ENCODE measurements at places on chromosomes 6 and 20. TPM values are rescaled to one million over a fixed set of nuclear protein-coding genes. Genes with fewer than 3 reads are reported as not detected.

- no peak for DNase-seq
- H3K36me3 ChIP-seq, result no peaks in the 10 kb centered on the region
- peaks cover 60% of the 10 kb centered on the region for H3K27me3 ChIP-seq
- H3K27ac ChIP-seq, result no peak overlapping the region
These were observed 4.1 kb upstream of the TFAP2C start for GRCh38 chr20:56624786-56625681.

- H3K36me3 ChIP-seq, result no peaks in the 10 kb centered on the region
- H3K27ac ChIP-seq, result no peak overlapping the region
- no peak for DNase-seq
- H3K4me1 ChIP-seq, result peaks cover 3% of the 10 kb centered on the region
- H3K4me3 ChIP-seq, result no peak overlapping the region
These were observed 184.0 kb downstream of the PDE7B start for GRCh38 chr6:136035378-136036070.

DNA sequence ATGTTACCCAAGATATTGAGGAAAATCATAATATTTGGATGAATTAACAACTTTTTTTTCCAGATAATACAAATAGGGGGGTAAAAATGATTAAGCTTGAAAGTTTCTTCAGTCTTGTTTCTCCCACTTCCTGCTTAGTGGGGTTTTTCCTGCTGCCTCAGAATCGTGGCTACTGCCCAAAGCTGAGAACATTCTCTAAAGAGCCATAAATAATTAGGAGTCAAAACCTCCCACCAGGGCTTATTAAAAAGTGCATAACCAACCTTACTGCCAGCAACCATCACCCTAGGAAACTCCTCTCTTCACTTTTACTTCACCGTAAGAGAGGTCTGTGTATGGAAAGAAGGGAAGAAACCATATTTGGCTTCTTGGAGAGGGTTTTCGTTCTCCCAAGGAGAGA is 9.0 kb upstream of the LCA5 start:
- DNase-seq, result peak; percentile 90
- no peaks in the 10 kb centered on the region for H3K27me3 ChIP-seq
- H3K36me3 ChIP-seq, result no peaks in the 10 kb centered on the region
- H3K4me3 ChIP-seq, result no peak overlapping the region

DNA sequence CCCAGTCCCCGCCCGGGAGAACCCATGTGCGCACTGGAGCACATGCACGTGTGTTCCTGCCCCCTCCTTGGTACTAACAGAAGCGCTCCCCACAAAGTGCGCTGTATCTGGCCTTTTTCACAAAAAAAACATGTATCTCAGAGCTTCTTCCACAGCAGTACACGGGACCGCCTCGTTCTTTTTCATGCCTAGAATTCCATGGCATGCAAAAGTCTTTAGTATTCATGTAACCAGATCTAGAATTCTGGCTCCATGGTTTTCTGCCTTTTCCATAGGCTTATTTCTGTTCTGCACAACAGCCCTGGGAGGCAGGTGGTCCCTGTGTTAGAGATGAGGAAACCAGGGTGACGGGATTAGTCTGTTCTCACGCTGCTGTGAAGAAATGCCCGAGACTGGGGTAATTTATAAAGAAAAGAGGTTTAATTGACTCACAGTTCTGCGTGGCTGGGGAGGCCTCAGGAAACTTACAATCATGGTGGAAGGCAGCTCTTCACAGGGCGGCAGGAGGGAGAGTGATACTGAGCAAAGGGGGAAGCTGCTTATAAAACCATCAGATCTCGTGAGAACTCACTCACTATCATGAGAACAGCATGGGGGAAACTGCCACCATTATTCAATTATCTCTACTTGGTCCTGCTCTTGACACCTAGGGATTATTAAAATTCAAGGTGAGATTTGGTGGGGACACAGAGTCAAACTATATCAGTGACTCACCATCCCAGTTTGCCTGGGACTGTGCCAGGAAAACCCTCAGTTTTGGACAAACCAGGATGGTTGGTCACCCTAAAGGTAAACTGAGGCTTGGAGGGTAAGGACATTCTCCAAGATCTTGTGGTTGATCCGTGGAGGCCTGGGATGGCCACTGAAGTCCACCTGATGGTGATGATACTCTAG is 41.0 kb downstream of the C20orf203 start:
- H3K4me1 ChIP-seq, result no peaks in the 10 kb centered on the region
- H3K27me3 ChIP-seq, result no peaks in the 10 kb centered on the region
- no peak overlapping the region for H3K4me3 ChIP-seq
- DNase-seq, result no peak
- H3K27ac ChIP-seq, result no peak overlapping the region

DNA sequence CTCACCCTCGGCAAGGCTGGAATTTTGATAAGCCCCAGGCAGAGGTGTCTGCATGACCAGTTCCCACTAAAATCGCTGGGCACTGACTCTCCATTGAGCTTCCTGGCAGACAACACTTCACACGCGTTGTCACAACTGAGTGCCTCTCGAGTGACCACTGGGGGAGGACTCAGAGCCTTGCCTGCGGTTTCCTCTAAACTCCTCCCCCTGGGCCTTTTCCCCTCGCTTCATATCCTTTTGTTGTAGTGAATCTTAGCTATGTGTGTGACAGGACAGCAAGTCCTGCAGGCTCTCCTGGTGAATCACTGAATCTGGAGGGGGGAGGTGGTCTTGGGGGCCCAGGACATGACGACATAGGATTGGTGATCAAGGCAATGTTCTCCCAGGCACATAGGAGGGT is 670.8 kb downstream of the PRKN start:
- no peaks in the 10 kb centered on the region for H3K4me1 ChIP-seq
- H3K27me3 ChIP-seq, result no peaks in the 10 kb centered on the region

- H3K4me3 ChIP-seq, result no peak overlapping the region
- no peaks in the 10 kb centered on the region for H3K27me3 ChIP-seq
- DNase-seq, result no peak
These were observed 10.4 kb downstream of the CD24 start for GRCh38 chr6:106964099-106964498.

GRCh38 chr20:9628141-9628540 is 113.8 kb downstream of the LAMP5 start:
- no peak for DNase-seq
- no peak overlapping the region for H3K27ac ChIP-seq
- peaks cover 17% of the 10 kb centered on the region for H3K27me3 ChIP-seq
- H3K4me1 ChIP-seq, result no peaks in the 10 kb centered on the region
- no peak overlapping the region for H3K4me3 ChIP-seq

- H3K4me1 ChIP-seq, result peaks cover 51% of the 10 kb centered on the region
- DNase-seq, result no peak
- H3K4me3 ChIP-seq, result no peak overlapping the region
- no peaks in the 10 kb centered on the region for H3K27me3 ChIP-seq
These were observed 7.0 kb downstream of the B4GALT5 start for GRCh38 chr20:49706630-49707091.

GRCh38 chr6:27514906-27515495 is 42.1 kb upstream of the ZNF184 start:
- H3K4me3 ChIP-seq, result peak overlapping the region; percentile 25
- H3K27ac ChIP-seq, result no peak overlapping the region
- peaks cover 21% of the 10 kb centered on the region for H3K27me3 ChIP-seq
- DNase-seq, result no peak

DNA sequence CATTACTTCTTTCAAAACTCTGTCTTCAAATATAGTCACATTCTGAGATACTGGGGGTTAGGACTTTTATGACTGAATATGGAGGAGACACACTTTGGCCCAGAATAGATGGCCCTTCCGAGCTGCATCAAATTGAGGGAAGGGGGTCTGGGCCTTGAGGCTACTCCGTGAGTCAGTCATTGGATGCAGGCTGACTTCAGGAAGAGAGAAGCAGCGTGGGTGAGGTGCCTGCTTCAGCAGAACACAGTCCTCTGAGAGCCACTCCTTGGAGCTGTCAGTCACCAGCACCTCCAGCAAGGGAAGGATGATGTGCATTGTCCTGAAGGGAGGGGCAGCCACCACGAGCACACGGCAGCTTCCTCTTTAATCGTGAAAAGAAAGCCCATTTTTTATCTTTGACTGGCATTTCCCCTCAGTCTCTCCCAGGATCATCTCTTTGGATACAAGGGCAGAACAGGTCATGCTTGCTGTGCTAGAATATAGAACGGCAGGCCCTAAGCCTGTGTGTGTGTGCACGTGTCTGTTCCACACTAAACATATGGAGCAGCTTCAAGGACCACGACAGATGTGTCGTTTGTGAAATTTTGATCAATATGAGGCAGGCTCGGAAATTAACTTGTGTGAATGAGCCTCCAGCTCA is 721.6 kb downstream of the KIF16B start:
- H3K27me3 ChIP-seq, result no peaks in the 10 kb centered on the region
- no peaks in the 10 kb centered on the region for H3K36me3 ChIP-seq
- H3K27ac ChIP-seq, result no peak overlapping the region
- H3K4me3 ChIP-seq, result no peak overlapping the region
- H3K4me1 ChIP-seq, result no peaks in the 10 kb centered on the region

GRCh38 chr20:43949741-43950618 is 35.3 kb downstream of the TOX2 start:
- no peaks in the 10 kb centered on the region for H3K36me3 ChIP-seq
- DNase-seq, result no peak
- H3K27ac ChIP-seq, result no peak overlapping the region
- no peaks in the 10 kb centered on the region for H3K27me3 ChIP-seq
- no peak overlapping the region for H3K4me3 ChIP-seq

DNA sequence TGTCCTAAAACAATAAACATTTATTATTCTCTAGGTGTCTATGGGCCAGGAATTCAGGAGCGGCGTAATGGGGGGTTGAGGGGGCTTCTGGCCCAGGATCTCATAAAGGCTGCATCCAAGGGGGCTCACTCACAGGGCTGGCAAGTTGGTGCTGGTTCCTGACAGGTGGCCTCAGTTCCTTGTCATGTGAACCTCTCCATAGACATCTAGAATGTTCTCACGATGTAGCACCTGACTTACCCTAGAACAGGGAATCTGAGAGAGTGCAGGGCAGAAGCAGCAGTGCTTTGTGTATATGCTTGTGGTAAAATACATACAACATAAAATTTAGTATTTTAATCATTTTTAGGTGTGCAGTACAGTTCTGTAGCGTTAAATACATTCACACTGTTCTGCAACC is 57.1 kb downstream of the PHF20 start:
- H3K4me1 ChIP-seq, result no peaks in the 10 kb centered on the region
- no peak for DNase-seq
- H3K36me3 ChIP-seq, result no peaks in the 10 kb centered on the region

DNA sequence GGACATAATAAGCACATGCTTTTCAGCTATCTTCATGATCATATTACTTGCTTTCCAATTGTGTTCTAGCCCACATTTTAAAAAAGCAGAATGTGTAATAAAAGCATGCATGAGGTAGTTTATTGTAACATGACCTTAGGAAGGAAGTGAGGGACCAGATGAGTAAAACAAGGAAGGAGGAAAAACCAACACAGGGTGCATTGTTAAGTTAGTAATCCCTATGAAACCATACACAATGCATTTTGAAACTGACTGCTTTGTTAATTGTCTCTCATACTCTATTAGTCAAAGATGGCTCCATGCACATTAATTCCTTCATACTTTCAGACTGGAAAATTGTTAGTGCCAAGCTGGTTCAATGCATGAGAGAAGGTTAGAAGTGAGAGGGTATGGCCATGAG is 37.7 kb upstream of the CENPW start:
- no peak overlapping the region for H3K4me3 ChIP-seq
- no peaks in the 10 kb centered on the region for H3K27me3 ChIP-seq
- no peaks in the 10 kb centered on the region for H3K36me3 ChIP-seq
- DNase-seq, result no peak

DNA sequence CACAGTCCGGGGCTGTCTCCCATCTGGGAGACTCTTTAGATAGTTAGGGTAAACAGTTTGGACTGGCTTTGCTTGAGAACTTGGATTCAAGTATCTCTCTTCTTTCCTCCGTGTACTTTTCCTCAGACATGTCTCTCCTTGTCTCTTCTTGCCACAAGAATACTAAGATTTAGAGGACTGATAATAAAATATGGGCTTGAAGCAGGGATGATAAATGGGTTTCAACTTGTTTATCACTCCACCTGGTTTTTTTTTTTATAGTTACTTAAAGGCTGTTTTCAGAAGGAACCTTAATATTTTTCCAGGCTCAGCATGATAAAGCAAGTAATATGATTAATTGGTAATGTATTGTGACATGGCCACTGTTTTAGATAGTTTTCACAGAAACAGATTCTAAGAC is 40.9 kb upstream of the KIF13A start:
- H3K4me1 ChIP-seq, result no peaks in the 10 kb centered on the region
- no peaks in the 10 kb centered on the region for H3K27me3 ChIP-seq
- H3K4me3 ChIP-seq, result no peak overlapping the region
- no peak overlapping the region for H3K27ac ChIP-seq

DNA sequence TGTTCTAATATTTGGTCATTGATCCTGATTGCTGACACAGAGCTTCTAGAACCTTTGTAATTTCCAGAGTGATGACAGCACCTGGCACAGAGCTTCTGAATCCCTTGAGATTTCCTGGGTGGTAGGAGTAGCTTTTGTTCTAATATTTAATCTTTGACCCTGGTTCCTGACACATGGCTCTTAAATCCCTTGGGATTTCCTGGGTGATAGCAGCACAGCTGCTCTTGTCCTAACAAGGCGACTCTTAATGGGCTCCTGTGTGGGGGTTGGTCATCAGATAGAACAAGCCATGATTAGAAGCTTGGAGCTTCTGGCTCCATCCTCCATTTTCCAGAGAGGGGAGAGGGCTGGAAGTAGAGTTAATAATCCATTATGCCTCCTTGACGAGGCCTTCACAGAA is 18.4 kb downstream of the GMPR start:
- H3K27ac ChIP-seq, result no peak overlapping the region
- no peak for DNase-seq
- H3K27me3 ChIP-seq, result no peaks in the 10 kb centered on the region
- no peak overlapping the region for H3K4me3 ChIP-seq
- H3K36me3 ChIP-seq, result no peaks in the 10 kb centered on the region

DNA sequence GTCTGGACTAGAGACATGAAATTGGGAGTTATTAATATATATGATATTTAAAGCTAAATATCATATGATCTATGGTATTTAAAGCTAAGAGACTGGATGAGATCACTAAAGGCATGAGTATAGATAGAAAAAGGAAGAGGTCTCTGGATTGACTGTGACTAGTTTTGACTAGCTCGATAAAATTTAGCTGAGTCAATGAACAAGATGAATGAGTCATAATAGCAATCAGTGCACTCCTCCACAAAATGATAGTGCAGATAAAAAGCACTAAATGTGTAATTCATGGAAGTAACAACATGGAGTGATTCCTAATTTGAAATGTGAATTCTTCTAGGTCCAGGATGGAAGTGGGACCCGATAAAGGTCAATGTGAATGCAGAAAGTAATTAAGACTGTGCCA is 127.4 kb downstream of the PFDN4 start:
- H3K27me3 ChIP-seq, result no peaks in the 10 kb centered on the region
- no peaks in the 10 kb centered on the region for H3K36me3 ChIP-seq
- DNase-seq, result no peak
- H3K4me1 ChIP-seq, result no peaks in the 10 kb centered on the region

The TBPL1 gene
- total RNA-seq, result 46.3 TPM

The MARCKS gene
- total RNA-seq, result 110 TPM

The IL20RA gene
- total RNA-seq, result not detected

The LY6G6D gene
- not detected for total RNA-seq

The RPS6KA2 gene
- total RNA-seq, result 37.8 TPM

All from A673 (cell line).